Aortic smooth muscle cell (primary cell): ENCODE measurements at places on chromosomes 2 and 18. TPM values are rescaled to one million over a fixed set of nuclear protein-coding genes. Genes with fewer than 3 reads are reported as not detected.

The CASP8 gene
- 18.9 and 27.9 TPM in 2 replicates for total RNA-seq

The AQP12B gene
- not detected in 2 replicates for total RNA-seq

The ZAP70 gene
- not detected in 2 replicates for total RNA-seq

The SLC38A11 gene
- 0.06 TPM in 1 of 2 replicates, not detected in the other for total RNA-seq

The FZD7 gene
- total RNA-seq = 3.3 and 7.4 TPM in 2 replicates

The REEP1 gene
- total RNA-seq = 0.26 and 0.50 TPM in 2 replicates

The CNGA3 gene
- 0.13 TPM in 1 of 2 replicates, not detected in the other for total RNA-seq

The TMEM163 gene
- total RNA-seq = 0.26 and 0.81 TPM in 2 replicates

The CDH19 gene
- 1.2 and 1.7 TPM in 2 replicates for total RNA-seq

The ASB18 gene
- total RNA-seq = not detected in 2 replicates

The EML6 gene
- total RNA-seq = 0.87 and 2.9 TPM in 2 replicates

The TNS1 gene
- total RNA-seq = 71.2 and 100 TPM in 2 replicates

The ATP8B1 gene
- total RNA-seq = 124 and 210 TPM in 2 replicates

The KCNG2 gene
- not detected in 2 replicates for total RNA-seq

The CHST10 gene
- total RNA-seq = 4.5 and 7.4 TPM in 2 replicates

The TP53I3 gene
- total RNA-seq = 30.1 and 43.1 TPM in 2 replicates

The ABCA12 gene
- under 0.01 TPM in 2 replicates for total RNA-seq

The SYT4 gene
- total RNA-seq = not detected in 2 replicates

The MROH2A gene
- total RNA-seq = not detected in 2 replicates

The COL3A1 gene
- 1,561 and 1,930 TPM in 2 replicates for total RNA-seq

The MAP3K19 gene
- total RNA-seq = not detected in 2 replicates

The DLX2 gene
- total RNA-seq = 0.12 and 0.13 TPM in 2 replicates

The GNAL gene
- 0.31 and 0.92 TPM in 2 replicates for total RNA-seq

The APLF gene
- total RNA-seq = 3.6 and 4.8 TPM in 2 replicates

The IL36G gene
- not detected in 2 replicates for total RNA-seq

The KIAA2012 gene
- under 0.01 TPM in 1 of 2 replicates, not detected in the other for total RNA-seq

The CIDEA gene
- not detected in 2 replicates for total RNA-seq

The ECEL1 gene
- not detected in 2 replicates for total RNA-seq

The KCNJ3 gene
- total RNA-seq = not detected in 2 replicates

The ALLC gene
- not detected in 2 replicates for total RNA-seq

The FEV gene
- not detected in 2 replicates for total RNA-seq

The UGT1A9 gene
- total RNA-seq = not detected in 2 replicates

The CRYGC gene
- not detected in 2 replicates for total RNA-seq

The GPR45 gene
- total RNA-seq = not detected in 2 replicates

The EFEMP1 gene
- total RNA-seq = 1,165 and 1,581 TPM in 2 replicates

The VWC2L gene
- total RNA-seq = under 0.01 TPM in 1 of 2 replicates, not detected in the other

The ZNF519 gene
- 3.7 and 4.2 TPM in 2 replicates for total RNA-seq

The ABCG5 gene
- under 0.01 TPM in 1 of 2 replicates, not detected in the other for total RNA-seq

The FRZB gene
- 0.66 and 1.3 TPM in 2 replicates for total RNA-seq

The FAP gene
- 91.9 and 141 TPM in 2 replicates for total RNA-seq

The DNAJC5G gene
- total RNA-seq = not detected in 2 replicates

The SERPINB4 gene
- not detected in 2 replicates for total RNA-seq

The CCBE1 gene
- total RNA-seq = 26.0 and 38.0 TPM in 2 replicates

The GALNT3 gene
- total RNA-seq = 0.44 and 2.0 TPM in 2 replicates

The IL1RL1 gene
- 0.62 and 1.1 TPM in 2 replicates for total RNA-seq

The SPC25 gene
- total RNA-seq = 3.9 and 5.7 TPM in 2 replicates

The NTSR2 gene
- not detected in 2 replicates for total RNA-seq
